Glutamatergic neuron (in vitro differentiated cells): ENCODE measurements at places on chromosomes 12 and 14.
A peak's percentile ranks its signal among the peaks of the same experiment; 100 is the strongest.

DNA sequence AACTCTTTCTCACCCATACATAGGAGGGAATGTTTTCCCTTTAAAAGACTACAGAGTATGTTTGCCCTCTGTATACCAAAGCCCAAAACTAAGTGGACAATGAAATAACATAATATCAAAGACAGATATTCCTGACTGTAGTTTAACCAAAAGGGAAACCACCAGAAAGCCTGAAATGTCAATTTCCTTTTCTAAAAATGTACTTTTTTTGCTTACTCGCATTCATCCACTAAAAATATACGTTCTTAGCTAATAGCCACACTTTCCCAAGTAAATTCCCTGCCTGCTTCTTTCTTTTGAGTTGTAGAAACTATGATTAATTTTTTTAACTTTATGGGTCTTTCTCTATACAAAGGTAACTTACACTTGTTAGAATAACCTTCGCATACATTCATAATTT, 280.2 kb downstream of the PDZRN4 start:
- DNase-seq: no peak

- no peak for DNase-seq
These were observed 10.6 kb downstream of the SERPINA3 start for GRCh38 chr14:94622653-94623421.

GRCh38 chr14:94700336-94700735, 69.6 kb downstream of the GSC start:
- DNase-seq: no peak

DNA sequence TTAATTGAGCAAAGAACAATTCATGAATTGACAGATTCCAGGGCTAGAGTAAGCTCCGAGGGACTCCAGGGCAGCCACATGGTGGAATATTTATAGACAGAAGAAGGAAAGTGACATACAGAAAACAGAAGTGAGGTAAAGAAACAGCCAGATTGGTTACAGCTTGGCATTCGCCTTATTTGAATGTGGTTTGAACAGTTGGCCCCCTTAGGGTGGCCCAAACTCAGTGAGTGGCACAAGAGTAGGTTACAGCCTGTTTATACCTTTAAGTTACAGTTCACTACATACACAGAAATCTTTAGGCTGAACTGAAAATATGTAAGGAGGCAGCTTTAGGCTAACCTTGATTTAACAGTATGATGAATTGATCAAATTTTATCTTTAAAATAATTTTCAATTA, 174.5 kb upstream of the CNOT2 start:
- no peak for DNase-seq

- DNase-seq: no peak
These were observed 872 bp downstream of the FAM177A1 start for GRCh38 chr14:35046751-35047536.

DNA sequence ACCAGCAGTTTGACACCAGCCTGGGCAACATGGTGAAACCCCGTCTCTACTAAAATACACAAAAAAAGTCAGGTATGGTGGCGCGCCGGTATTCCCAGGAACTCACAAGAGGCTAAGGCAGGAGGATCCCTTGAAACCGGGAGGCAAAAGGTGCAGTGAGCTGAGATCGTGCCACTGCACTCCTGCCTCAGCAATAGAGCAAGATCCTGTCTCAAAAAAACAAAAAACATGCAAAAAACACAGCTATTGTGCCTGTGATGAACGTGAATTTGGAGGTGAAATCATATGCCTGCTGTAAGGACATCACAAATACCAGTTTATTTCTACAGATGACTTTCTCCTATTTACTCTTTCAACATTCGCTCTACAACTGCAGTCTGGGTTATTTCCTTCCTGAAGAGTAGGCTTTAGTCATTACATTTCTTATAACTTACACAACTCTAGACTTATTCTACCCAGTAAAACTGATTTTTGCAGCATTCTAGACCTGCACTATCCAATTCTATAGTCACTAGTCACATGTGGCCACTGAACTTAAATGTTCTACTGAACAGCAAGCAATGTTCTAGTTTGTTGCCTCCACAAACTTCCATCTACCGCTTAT, 48.3 kb downstream of the HNRNPC start:
- no peak for DNase-seq

DNA sequence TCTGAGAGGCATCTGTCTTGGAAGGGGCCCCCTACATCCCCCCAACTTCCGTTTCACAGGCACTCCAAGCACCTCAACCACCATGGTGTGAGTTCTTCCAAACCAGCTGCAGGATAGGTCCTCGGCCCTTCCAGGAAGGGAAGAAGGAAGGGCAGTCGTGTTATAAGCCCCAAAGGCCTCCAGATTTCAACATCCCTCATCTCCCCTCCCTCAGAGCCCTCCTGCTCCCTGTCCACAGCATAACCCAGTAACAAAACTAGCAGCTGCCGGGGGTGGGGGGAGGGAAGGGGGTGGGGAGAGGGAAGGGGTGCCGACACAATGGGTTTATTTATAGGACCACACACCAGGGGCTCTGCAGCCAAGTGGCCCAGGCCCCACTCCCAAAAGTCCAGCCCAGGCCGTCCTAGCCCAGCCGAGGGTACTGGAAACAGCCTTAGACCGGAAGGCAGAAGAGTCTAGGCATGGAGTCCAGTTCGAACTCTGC, 18.3 kb downstream of the NCKAP5L start:
- DNase-seq: no peak

DNA sequence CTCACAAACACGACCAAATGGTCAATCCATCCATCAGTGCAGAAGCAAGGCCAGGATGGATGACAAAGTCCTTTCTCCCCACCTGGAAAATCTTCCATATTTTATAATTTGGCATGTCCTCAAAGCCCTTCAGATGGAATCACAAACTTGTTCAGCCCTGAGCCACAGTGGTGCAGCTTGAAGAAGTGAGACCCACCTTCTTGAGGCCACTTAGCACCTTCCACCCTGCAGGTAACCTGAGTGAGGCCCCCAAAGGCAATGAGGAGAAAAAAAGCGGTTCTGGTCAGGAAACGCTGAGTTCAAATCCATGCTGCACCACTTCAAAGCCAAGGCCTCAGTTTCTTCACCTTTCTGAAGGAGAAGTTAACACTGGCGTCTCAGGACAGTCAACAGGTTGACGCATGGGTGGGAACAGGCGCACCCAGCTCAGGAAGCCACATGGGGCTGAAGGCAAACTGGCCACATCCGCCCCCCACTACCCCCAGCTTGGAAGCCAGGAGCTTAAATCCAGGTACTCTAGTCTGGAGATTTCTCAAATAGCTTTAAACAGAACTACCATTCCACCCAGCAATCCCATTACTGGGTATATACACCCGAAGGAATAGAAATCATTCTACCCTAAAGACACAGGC, 320.4 kb downstream of the BCL11B start:
- DNase-seq: no peak

GRCh38 chr12:51323966-51324895, at the start of gene BIN2:
TSS of gene BIN2 (minus strand) at chr12:51324174. CDS start at chr12:51324102, 72 bp downstream.
- no peak for DNase-seq

DNA sequence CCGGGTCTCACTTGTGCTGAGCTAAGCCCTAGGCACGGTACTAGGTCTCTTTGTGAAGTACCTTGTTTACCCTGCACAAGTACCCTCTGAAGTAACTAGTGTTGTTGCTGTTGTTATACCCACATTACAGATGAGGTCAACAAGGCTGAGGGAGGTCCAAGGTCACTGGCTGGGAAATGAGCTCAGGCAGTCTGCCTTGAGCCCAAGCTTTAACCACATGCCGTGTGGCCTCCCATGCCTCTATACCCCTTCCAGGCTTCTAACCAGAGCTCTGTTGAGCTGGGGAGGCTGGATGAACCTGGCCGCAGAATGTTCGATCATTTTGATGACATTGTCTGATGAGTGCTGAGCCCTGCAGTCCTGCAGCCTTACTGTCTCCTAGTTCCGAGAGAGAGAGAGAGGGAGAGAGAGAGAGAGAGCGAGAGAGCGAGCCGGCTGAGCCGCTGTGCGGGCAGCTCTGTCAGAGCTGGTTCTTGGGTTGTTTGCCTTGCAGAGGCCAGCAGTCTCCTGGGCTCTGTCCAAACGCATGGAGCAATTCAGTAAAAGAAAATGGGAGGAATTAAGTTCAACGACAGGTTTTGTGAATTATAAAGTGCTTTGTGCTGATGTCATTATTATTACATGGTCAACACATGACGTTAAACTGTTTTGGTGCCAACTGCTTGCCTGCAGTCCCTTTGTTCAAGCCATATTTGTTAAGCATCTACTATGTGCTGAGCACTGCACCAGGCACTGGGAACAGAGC, 13.1 kb downstream of the JDP2 start:
- no peak for DNase-seq

- no peak for DNase-seq
These were observed 33.3 kb upstream of the BEGAIN start for GRCh38 chr14:100620255-100621100.

DNA sequence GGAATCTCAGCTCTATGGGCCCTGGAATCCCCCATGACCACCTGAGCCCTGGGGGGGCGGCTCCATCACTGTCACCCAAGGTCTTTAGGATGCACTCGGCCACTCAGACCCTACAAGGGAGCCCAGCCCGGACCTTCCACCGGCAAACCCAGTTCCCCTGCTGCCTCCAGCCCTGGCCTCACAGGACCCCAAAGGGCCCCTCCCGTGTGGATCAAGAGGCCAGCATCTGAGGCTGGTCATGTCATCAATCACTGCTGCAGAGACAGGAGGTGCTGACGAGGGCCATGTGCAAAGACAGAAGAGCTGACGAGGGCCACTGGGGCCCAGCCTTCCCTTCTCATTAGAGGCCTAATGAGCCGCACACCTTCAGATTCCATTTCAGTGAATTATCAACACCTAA, 39.0 kb upstream of the SFSWAP start:
- DNase-seq: no peak

- no peak for DNase-seq
These were observed 41.4 kb downstream of the PLEKHD1 start for GRCh38 chr14:69525896-69526295.

DNA sequence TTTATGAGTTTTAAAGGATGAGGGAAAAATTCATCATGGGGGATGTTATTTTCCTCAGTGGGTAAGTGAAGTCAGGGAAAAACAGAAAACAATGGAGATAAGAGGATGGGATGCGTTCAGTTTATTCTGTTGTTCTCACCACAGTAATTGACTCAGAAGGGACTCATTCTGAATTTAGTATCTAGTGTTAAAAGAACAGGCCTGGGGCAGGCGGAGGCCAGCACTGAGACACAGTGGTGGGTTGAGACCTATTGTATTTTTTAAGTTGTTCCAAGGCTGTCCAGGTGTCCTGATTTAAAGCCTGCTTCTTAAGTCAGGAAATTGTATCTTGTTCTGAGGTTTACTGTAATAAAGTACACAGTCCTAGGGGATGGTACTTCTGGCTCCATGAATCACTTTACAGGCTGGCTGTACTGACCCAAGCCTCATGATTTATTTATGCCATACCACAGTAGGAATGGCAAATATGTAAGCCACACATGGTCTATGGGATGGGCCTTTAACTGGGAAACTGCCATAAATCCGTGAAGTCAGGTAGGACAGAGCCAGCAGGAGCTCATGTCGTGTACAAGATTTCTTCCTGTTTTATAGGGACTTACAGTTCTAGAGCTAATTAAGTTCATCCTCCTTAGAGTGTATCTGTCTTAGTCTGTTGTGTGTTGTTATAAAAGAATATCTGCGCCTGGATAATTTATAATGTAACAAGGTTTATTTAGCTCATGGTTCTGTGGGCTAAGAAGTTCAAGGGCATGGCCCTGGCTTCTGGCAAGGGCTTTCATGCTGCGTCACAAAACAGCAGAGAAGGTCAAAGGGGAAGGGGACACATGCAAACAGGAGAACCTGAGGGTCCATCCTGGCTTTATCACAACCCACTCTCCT, 244.1 kb downstream of the FBXL14 start:
- no peak for DNase-seq

GRCh38 chr12:73973486-73973885, 564.1 kb upstream of the ATXN7L3B start:
- no peak for DNase-seq

DNA sequence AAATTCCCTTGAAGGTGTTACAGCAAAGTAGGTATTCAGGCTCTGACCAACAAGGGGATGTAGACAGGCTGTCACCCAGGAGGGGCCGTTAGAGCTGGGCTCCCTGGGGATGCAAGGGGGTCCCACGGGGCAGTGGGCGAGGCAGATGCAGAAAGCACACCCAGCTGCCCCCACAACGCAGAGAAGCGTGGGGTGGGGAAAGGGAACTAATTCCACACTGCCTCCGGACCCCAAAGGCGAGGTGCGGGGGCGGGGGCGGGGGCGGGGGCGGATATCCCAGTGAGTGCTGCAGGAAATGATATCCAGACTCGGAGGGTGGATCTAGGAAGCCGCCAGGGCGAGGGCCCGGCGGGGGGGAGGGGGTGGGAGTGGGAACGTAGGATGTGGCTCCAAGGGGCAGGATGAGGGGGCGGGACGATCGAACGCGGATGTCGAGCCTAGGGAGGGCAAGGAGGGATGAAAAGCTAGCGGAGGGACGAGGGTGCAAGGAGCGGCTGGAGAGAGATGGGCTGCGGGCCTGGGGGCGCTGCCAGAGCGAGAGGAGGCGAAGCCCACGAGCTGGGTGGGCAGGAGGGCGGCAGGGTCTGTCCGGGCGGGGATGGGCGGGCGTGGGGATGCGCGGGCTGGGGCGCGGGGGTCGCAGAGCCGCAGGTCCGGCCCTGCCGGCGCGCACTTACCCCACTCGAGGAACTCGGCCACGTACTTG, 874 bp downstream of the CDC42BPB start:
- peak; percentile 84 for DNase-seq

- DNase-seq: peak; percentile 21
These were observed 92.8 kb upstream of the TMTC2 start for GRCh38 chr12:82593901-82594396.

DNA sequence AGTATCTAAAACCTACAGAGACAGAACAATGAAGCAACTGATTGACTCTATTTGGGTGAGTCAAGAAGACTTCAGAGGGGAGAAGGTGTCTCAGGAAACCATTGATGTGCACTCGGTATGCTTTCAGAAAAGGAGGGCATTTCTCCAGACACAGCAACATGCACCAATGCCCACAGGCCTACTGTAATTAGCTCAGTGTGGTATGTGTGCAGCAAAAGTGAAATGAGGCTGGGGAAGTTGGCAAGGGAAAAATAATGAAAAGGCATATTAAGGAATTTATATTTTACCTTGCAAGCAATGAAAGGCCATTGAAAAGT, 158.4 kb upstream of the GRIP1 start:
- DNase-seq: no peak

DNA sequence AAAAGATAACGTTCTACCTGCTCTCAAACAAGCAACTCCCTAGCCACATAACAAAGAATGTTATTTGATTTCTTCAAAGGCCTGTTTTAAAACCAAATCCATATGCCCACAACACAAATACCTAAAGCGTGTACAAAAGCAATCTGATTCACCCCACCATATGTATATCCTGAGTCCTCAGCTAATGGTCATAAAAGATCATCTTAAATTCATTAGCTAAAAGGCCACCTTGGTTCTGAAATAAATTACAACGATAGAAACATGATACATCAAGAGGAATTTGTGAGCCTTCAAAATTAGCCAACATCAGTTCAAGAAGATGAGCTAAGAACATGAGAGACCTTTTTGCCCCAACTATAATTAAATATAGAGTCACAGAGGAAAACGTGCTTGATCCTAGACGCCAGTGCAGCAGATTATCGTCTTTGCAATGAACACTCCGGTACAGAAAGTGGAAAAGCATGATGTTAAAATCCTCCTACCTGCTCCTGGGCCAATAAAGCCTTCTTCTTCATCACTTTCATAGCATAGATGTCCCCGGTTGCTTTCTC, 20.0 kb downstream of the CIT start:
- DNase-seq: no peak
